GM12878 (cell line): ENCODE measurements at places on chromosomes 5 and 9.

GRCh38 chr5:67042176-67043003 lies 154.2 kb downstream of the CD180 start:
- no peak overlapping the region for H3K4me3 ChIP-seq
- H3K27ac ChIP-seq = no peak overlapping the region
- H3K27me3 ChIP-seq = no peaks in the 10 kb centered on the region
- no peaks in the 10 kb centered on the region for H3K36me3 ChIP-seq
- H3K4me1 ChIP-seq = no peaks in the 10 kb centered on the region
- DNase-seq = no peak

- H3K4me3 ChIP-seq = no peak overlapping the region
- DNase-seq = no peak
- no peak overlapping the region for H3K27ac ChIP-seq
- no peaks in the 10 kb centered on the region for H3K4me1 ChIP-seq
- no peaks in the 10 kb centered on the region for H3K36me3 ChIP-seq
Measured at GRCh38 chr9:91078369-91078695, 276.7 kb downstream of the SYK start.

- H3K27me3 ChIP-seq = no peaks in the 10 kb centered on the region
- no peaks in the 10 kb centered on the region for H3K36me3 ChIP-seq
- no peaks in the 10 kb centered on the region for H3K4me1 ChIP-seq
- H3K4me3 ChIP-seq = no peak overlapping the region
Measured at GRCh38 chr9:79287708-79288290, 284.0 kb upstream of the TLE4 start.

- no peak overlapping the region for H3K4me3 ChIP-seq
- H3K4me1 ChIP-seq = no peaks in the 10 kb centered on the region
- H3K27ac ChIP-seq = no peak overlapping the region
- H3K27me3 ChIP-seq = no peaks in the 10 kb centered on the region
- H3K36me3 ChIP-seq = no peaks in the 10 kb centered on the region
Measured at GRCh38 chr5:2143646-2144353, 261.1 kb upstream of the IRX4 start.

- no peaks in the 10 kb centered on the region for H3K36me3 ChIP-seq
- no peaks in the 10 kb centered on the region for H3K27me3 ChIP-seq
- H3K4me1 ChIP-seq = no peaks in the 10 kb centered on the region
- H3K27ac ChIP-seq = no peak overlapping the region
- no peak for DNase-seq
- H3K4me3 ChIP-seq = no peak overlapping the region
Measured at GRCh38 chr5:16144416-16144815, 35.2 kb downstream of the MARCHF11 start.

DNA sequence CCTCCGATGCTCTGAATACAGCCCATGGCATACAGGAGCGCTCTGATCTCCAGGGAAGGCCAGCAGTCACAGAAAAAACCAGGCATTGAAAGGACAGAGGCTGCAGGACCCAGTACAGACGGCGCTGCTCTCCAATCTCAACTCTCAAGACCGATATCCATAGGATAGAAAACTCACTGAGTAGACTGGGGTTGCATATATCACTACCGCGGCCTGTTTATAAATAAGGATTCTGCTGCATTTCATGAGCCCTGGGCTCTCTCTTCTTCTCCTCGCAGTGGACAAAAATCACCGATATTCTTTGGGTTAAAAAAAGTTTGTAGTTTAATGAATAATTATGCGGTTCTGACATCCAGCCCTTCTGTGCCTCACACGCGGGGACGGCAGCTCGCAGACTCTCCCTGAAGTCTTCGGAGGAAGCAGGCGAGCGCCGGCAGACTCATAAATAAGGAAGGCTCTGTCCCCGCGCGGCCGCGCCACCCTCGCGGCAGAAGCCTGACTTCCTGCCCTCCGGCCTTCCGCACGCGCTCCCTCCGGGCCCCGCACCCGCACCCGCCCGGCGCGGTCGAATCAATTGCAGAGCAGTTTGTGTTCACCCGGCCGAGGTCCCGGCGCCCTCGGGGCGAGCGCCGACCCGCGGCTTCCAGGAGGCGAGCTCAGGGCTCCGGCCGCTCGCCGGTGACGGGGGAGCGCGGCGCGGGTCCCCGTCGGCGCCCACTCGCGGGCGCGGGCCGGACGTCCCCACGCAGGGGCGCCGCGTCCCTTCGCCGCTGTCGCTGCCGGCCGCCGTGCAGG lies at the start of gene FAM78A:
Gene FAM78A (minus strand): TSS at position 417 of the 795 bp plus-strand sequence. CDS start 331 bp downstream, at position 86.
- peak within 1 kb of the TSS; percentile 99 for H3K27ac ChIP-seq
- no peak for DNase-seq
- peaks cover 21% of the 10 kb centered on the region for H3K4me1 ChIP-seq
- H3K4me3 ChIP-seq = peak within 1 kb of the TSS; percentile 99
- no peaks in the 10 kb centered on the region for H3K36me3 ChIP-seq

DNA sequence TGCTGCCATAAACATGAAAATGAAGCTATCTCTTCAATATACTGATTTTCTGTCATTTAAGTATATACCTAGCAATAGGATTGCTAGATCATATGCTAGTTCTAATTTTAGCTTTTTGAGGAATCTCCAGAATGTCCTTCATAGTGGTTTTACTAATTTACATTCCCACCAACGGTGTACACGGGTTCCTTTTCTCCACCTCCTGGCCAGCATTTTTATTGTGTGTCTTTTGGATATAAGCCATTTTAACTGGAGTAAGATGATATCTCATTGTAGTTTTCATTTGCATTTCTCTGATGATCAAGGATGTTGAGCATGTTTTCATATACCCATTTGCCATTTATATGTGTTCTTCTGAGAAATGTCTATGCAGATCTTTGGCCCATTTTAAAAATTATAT lies 446.5 kb downstream of the GABRG2 start:
- DNase-seq = no peak
- H3K27me3 ChIP-seq = no peaks in the 10 kb centered on the region
- no peak overlapping the region for H3K4me3 ChIP-seq
- no peaks in the 10 kb centered on the region for H3K4me1 ChIP-seq
- no peaks in the 10 kb centered on the region for H3K36me3 ChIP-seq
- H3K27ac ChIP-seq = no peak overlapping the region

- DNase-seq = no peak
- no peak overlapping the region for H3K4me3 ChIP-seq
- no peaks in the 10 kb centered on the region for H3K4me1 ChIP-seq
- no peaks in the 10 kb centered on the region for H3K27me3 ChIP-seq
- no peaks in the 10 kb centered on the region for H3K36me3 ChIP-seq
Measured at GRCh38 chr5:113969901-113970300, 392.0 kb upstream of the KCNN2 start.

GRCh38 chr5:94916619-94917018 lies 298.1 kb downstream of the SLF1 start:
- DNase-seq = no peak
- no peak overlapping the region for H3K4me3 ChIP-seq
- H3K27me3 ChIP-seq = no peaks in the 10 kb centered on the region

GRCh38 chr5:54438620-54439389 lies 16.7 kb upstream of the HSPB3 start:
- no peaks in the 10 kb centered on the region for H3K27me3 ChIP-seq
- H3K27ac ChIP-seq = no peak overlapping the region
- H3K4me1 ChIP-seq = peaks cover 21% of the 10 kb centered on the region
- no peak overlapping the region for H3K4me3 ChIP-seq
- DNase-seq = no peak

DNA sequence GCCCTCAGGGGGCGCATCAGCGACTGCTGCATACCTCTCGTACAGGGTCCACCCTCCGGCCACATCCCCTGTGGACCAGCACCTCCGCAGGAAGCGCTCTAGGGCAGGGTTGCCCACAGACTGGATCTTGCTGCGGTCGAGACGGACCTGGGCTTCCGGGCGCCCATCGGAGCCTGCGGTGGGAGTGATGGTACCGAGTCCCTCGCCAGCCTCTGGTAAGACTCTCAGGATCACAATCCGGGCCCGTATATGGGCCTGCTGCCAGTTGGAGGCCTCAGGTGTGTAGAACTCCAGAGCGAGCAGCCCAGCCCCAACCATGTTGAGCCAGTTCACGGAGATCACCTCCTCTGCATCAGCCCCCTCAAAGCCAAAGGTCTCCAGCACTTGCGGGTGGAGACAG lies 323.0 kb downstream of the ANXA1 start:
- no peak overlapping the region for H3K27ac ChIP-seq
- no peak for DNase-seq
- no peaks in the 10 kb centered on the region for H3K27me3 ChIP-seq
- H3K36me3 ChIP-seq = no peaks in the 10 kb centered on the region

GRCh38 chr5:95936812-95937397 lies 24.7 kb downstream of the ELL2 start:
- H3K27me3 ChIP-seq = no peaks in the 10 kb centered on the region
- no peak for DNase-seq
- H3K27ac ChIP-seq = no peak overlapping the region

DNA sequence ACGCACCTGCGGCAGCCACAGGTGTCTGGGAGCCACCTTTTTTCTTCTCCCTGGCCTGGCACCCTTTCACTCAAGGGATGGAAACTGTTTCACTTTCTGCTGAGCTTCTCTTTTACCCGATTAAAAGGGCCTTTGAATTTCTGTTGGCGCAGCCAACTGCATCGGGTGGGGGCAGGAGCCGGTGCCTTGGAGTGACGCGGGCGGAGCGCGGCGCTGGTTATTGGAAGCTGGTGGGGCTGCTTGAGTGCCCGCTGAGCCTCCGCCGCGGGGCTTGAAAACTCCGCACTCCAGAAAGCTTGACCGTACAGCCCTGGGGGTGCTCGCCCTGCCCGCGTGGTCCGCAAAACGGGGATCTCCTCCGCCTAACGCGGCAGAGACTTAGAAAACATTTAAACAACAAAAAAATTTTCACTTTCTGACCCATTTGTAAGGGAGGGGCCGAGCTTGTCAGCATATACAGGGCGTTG lies 52.0 kb upstream of the TJP2 start:
- peak overlapping the region; percentile 88 for H3K4me3 ChIP-seq
- H3K4me1 ChIP-seq = no peaks in the 10 kb centered on the region
- no peak overlapping the region for H3K27ac ChIP-seq
- no peak for DNase-seq
- no peaks in the 10 kb centered on the region for H3K27me3 ChIP-seq

DNA sequence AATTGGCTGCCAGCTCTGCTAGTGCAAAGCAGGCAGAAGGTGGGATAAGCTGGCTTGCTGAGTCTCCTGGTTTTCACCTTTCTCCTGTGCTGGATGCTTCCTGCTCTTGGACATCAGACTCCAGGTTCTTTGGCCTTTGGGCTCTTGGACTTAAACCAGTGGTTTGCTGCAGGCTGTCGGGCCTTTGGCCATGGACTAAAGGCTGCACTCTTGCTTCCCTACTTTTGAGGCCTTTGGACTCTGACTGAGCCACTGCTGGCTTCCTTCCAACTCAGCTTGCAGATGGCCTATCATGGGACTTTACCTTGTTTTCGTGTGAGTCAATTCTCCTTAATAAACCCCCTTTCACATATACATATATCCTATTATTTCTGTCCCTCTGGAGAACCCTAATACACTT lies 1293.9 kb upstream of the CDH6 start:
- no peak overlapping the region for H3K4me3 ChIP-seq
- no peak overlapping the region for H3K27ac ChIP-seq
- H3K27me3 ChIP-seq = no peaks in the 10 kb centered on the region
- H3K4me1 ChIP-seq = no peaks in the 10 kb centered on the region
- no peak for DNase-seq
